CD4-positive, alpha-beta T cell (primary cell): ENCODE measurements at places on chromosomes 12 and 14. TPM values are rescaled to one million over a fixed set of nuclear protein-coding genes. Genes with fewer than 3 reads are reported as not detected.

The KRT78 gene
- total RNA-seq = not detected

The YLPM1 gene
- 87.2 TPM for total RNA-seq

The KLHL33 gene
- 0.31 TPM for total RNA-seq

The ANO4 gene
- not detected for total RNA-seq

- no peak overlapping the region for H3K4me3 ChIP-seq
- no peak overlapping the region for H3K27ac ChIP-seq
- H3K4me1 ChIP-seq = no peaks in the 10 kb centered on the region
Measured at GRCh38 chr12:27696864-27697564, 767 bp downstream of the REP15 start.

DNA sequence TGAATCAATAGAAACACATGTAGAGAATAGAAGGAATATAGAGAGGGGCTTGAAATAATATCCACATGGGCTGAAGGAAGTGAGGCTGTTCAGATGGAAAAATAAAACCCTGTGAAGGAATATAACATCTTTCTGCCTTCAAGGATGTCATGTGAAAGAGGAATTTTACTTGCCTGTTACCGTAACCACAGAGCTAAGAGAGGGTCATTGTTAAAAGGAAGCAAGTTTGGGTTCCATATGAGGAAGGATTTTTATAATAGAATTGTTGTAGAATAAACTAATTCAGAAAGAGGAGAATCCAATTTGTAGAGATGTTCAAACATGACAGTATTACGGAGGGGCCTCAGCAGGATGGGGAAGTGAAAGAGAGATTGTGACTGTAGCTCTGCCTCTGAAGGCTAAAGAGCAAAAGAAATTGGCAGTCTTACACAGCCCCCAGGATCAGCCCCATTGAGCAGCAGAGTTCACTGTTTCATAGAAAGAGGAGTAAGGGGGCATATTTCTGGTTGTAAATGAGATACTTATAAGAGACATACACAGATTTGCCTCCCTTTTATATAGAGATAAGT lies 41.8 kb upstream of the PTPRR start:
- DNase-seq = no peak
- H3K4me1 ChIP-seq = no peaks in the 10 kb centered on the region

- no peaks in the 10 kb centered on the region for H3K27me3 ChIP-seq
- DNase-seq = no peak
- H3K27ac ChIP-seq = no peak overlapping the region
- no peak overlapping the region for H3K4me3 ChIP-seq
- H3K36me3 ChIP-seq = no peaks in the 10 kb centered on the region
Measured at GRCh38 chr12:99444859-99445316, 202.7 kb upstream of the GARIN6 start.

DNA sequence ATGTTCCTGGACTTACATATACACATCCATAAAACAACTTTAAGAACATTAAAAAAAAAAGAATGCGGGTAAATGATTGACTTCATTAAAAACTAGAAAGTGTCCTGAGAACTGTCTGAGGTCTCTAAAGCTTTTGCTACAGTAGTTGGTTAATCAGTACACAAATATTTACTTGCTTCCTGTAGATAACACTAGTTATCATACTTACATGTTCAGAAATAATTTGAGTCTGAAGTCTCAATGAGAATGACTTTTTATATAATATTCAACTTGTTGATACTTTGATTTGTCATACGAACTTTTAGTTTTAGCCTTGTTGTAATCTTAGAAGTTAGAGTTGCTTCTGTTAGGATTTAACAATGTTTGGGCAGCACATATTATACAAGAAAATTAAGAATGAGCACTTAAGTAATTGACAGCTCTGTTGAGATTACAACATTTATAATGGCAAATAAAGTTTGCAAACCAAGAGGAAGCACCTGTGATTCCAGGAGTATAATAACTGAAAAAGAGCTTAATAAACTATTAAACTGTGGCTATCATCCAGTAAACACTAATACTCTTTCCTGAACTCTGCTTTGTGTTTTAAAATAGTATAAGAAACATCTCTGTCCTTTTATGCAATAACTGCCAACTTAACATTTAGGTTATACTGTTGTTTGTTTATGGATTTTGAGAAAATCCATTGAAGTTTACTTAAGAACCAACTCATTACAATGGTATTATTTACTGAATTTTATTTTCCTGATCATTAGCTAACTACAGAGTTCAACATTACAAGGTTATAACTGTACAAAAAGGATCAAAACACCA lies 131.7 kb downstream of the MIPOL1 start:
- H3K4me1 ChIP-seq = no peaks in the 10 kb centered on the region
- no peak overlapping the region for H3K27ac ChIP-seq
- H3K27me3 ChIP-seq = no peaks in the 10 kb centered on the region
- H3K4me3 ChIP-seq = no peak overlapping the region
- H3K36me3 ChIP-seq = no peaks in the 10 kb centered on the region

GRCh38 chr12:102024765-102025164 lies 37.0 kb downstream of the WASHC3 start:
- no peaks in the 10 kb centered on the region for H3K4me1 ChIP-seq
- no peak for DNase-seq
- no peak overlapping the region for H3K27ac ChIP-seq
- no peaks in the 10 kb centered on the region for H3K27me3 ChIP-seq
- H3K4me3 ChIP-seq = no peak overlapping the region
